ENCODE measurements at places on chromosomes 4 and X. TPM values are rescaled to one million over a fixed set of nuclear protein-coding genes. Genes with fewer than 3 reads are reported as not detected.

The MAGT1 gene
- 44.0 TPM for total RNA-seq

The MTNR1A gene
- not detected for total RNA-seq

The BOD1L1 gene
- total RNA-seq = 37.1 TPM

The SPANXB1 gene
- total RNA-seq = not detected

The CYLC1 gene
- total RNA-seq = not detected

The SLC16A2 gene
- 0.46 TPM for total RNA-seq

The F11 gene
- not detected for total RNA-seq

The PLRG1 gene
- total RNA-seq = 136 TPM

- DNase-seq = no peak
Measured at GRCh38 chrX:23012162-23012561, 12.4 kb downstream of the DDX53 start.

GRCh38 chr4:100736641-100737451, 219.0 kb upstream of the EMCN start:
- no peak for DNase-seq

DNA sequence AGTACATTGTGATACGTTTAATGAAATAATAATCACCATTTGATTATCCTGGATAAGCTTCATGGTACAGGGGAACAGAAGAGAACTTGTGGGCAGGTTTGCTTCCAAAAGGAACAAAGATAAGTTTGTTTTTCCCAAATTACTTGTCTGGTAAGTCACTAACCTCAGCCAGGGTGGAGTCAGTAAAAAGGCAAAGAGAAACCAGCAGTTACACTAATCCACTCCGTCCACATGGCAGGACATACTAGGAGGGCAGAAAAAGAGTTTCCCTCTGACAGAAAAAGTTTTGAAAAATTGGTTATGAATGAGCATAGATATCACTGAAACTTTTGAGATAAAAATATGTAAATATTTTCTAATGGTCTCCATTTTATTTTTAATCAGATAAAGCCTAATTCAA, 285.9 kb downstream of the IL15 start:
- no peak for DNase-seq

DNA sequence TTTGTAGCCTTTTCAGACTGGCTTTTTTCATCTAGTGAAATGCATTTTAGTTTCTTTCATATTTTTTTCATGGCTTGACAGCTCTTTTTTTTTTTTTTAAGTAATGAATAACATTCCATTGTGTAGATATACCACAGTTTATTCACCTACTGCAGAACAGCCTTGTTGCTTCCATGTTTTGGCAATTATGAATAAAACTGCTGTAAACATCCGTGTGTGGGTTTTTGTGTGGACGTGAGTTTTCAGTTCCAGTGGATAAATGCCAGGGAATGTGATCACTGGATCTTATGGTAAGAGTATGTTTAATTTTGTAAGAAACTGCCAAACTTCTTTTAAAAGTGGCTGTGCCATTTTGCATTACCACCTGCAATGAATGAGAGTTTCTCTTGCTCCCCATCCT, 160.8 kb downstream of the SOWAHB start:
- no peak for DNase-seq

GRCh38 chr4:73662709-73663546, 42.7 kb upstream of the RASSF6 start:
- DNase-seq = no peak

- DNase-seq = no peak
Measured at GRCh38 chr4:77710059-77710458, 104.4 kb downstream of the CXCL13 start.

DNA sequence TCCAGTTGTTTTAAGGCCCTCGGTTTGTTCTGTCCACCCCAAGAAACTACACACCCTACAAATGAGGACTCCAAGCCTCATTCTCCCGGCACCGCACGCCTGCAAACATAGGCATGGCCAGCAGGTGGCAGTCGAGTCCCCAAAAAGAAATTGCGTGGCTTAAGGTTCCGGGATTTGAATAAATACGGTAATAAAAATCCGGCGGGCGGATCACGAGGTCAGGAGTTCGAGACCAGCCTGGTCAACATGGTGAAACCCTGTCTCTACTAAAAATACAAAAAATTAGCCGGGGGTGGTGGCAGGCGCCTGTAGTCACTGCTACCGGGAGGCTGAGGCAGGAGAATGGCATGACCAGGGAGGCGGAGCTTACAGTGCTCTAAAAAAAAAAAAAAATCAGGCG, 21.8 kb upstream of the CSF2RA start:
- peak; percentile 72 for DNase-seq

DNA sequence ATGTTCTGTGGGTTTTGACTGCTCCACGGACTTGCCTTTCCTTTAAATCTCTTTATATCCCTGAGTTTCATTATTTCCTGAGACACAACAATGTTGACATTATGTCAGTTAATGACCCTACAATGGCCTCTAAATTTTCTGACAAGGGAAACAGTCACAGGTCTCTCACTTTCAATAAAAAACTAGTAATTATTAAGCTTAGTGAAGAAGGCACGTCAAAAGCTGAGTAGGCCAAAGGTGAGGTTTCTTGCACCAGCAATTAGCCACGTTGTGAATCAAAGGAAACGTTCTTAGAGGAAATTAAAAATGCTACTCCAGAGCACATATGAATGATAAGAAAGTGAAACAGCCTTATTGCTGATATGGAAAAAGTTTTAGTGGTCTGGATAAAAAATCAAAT, 930.2 kb upstream of the GRID2 start:
- DNase-seq = no peak

GRCh38 chr4:122930862-122931261, 8.5 kb upstream of the NUDT6 start:
- no peak for DNase-seq

- DNase-seq = peak; percentile 19
Measured at GRCh38 chr4:153465615-153466080, 512 bp upstream of the TMEM131L start.

- no peak for DNase-seq
Measured at GRCh38 chrX:85109235-85109634, 105.6 kb downstream of the APOOL start.

DNA sequence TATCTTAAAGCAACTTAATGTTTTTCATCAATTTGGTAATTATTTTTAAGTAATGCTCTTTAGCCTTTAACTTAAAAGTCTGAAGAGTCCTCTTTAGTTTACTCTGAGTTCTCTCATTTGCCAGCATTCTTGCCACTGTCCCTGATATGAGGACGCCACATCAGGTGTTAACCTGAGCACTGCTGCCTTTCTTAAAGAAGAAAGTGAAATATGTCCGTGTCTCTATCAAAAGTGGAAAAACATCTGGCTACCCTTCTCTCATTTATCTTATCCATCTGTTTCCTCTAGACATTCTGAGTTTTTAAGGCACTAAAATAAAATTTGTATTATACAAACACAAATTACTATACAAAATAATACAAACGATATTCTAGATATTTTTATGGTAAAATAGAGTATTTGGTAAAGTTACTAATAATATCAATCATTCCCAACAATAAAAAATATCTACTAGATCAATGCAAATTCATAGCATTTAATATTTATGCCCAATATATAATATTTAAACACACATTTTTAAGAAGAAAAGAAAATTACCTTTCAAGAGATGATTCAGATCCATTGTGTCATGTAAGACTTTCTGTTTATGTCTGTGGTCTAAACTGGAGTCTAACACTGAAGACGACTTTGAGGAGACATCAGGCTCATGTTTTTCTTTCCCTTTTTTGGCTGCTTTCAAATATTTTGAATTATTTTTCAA, 14.0 kb downstream of the CFAP97 start:
- DNase-seq = no peak

DNA sequence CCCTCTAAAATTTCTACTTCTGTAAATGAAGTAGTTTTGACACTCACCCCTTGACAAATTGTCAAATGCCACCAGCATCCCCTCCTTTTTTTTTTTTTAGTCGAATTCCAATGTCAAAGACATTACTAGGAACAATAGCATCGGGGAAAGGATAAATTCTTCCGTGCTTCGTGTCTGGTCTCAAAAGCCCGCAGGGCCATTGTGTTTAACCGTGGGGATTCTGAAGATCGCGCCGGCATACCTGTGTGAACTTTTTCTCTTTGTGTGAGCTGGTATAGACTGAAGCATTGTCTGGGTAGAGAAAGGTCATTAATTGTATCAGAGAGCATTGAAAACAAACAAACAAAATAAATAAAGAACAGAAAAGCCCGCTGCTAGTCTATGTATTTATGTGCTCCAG, 313.9 kb downstream of the ASMT start:
- DNase-seq = no peak

- no peak for DNase-seq
Measured at GRCh38 chrX:75361788-75362187, 87.9 kb downstream of the UPRT start.

- no peak for DNase-seq
Measured at GRCh38 chr4:157271166-157271869, 50.8 kb downstream of the GRIA2 start.

DNA sequence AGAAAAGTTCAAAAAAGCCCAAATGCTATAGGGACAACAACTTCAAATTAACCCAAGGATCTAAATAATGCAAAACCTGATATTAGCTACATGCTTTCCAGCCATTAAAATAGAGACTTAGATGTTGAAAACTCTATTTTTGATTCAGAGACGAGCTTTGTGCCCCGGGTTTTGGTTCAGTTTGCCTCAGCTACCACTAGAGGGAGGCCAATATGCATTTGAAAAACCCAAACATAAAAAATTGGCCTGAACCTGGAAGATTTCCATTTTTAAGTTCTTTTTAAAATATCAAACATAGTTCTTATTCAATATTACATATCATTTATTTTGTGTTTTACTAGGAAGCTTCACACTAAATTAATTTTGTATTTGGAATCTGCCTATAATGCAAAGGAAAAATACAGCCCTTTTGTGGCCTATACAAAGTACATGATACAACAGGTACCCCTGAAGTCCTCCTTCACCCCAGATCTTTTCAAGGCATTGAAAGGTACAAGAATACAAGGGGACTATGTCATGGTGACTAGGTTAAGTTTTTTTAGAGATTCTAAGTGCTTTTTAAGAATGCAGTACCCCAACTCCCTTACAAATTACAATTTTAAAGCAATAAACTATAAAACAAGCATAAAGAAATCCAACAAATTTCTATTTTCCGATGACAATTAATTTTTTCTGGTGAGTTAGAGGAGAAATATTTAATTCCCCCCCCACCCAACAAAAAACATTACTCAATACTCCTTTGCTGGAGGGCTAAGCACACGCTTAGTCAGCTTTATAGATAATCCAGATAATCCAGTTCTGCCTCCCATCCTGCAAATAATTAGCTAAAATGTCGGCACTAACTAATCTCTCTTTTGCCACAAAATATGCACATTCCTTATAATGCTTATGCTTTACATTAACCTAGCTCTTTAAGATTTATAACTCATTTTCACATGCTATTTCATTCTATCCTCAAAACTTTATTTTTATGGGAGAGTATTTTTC, 97.7 kb upstream of the PTPN13 start:
- DNase-seq = no peak

GRCh38 chr4:26717332-26717731, 133.4 kb downstream of the TBC1D19 start:
- DNase-seq = no peak

DNA sequence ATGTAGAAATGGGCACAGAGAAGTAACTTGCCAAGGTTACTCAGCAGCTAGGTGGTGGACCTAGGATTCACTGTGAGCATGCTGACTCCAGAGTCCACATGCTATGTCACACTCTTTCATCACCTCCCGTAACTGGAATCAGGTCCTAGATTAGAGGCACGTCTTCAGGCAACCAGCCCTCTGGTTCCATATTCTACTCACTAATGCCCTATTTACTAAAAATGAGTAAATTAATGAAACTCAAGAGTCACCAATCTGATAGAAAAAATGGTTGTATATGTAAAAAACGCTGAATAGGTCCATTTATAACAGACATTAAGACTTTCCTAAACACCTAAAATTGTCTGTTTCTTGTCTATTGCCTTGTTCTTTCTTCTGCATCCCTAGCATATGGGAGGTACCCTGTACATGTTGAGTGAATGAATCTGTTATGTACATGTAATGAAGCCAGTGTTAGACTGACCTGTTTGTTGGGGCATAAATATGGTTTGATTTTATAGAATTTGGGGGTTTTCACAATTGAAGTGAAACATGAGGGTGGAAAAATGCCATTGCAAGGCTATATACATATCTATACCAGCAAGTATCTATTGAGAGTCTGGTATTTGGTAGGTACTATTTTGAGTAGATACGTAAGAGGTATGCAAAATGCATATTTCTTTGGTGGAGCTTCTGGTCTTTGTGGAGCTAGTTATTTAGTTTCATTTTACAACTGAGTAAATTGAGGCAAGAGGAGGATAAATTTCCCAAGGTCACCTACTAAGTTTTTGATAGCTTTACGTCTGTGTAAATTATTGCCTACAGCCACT, 7.5 kb upstream of the RUFY3 start:
- no peak for DNase-seq

DNA sequence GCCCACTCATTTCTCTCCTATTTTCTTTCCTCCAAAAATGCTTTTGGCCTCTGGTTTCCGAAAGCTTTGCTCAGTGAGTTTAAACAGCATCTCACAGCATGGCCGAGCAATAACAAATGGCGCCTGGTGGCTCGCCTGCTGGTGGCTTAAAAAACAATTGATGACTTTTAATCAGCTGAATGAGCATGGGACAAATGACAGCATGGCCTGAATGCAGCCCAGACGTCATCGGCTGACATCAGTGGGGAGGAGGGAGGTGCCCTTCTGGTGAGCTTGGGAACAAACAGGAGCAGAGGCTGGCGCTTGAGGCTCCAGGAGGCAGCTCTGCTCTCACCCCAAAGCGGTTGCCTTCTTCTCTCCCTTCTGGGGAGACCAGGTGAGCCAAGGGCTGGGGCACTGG, 286.4 kb downstream of the BCOR start:
- DNase-seq = no peak

- DNase-seq = no peak
Measured at GRCh38 chr4:140300271-140300970, 73.0 kb upstream of the SCOC start.

DNA sequence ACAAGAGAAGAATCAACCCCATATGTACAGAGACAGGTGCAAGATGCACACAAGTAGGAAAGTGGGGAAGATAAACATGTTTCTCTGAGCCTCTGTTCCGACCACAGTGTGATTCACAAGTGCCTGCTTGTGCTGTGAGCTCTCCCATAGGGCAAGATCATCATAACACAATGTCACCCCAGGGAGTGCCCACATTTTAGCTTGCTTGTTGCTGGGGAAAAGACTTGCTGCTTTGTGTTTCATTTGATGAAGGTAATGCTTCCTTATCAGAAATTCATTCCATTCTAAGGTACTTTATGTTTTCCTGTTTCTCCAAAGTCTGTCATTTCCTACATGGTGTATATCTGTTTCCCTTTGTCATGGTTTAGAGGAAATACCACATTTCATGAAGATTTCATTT, 304.5 kb upstream of the DIPK2B start:
- no peak for DNase-seq

- no peak for DNase-seq
Measured at GRCh38 chr4:176256921-176257320, 12.1 kb downstream of the ASB5 start.

DNA sequence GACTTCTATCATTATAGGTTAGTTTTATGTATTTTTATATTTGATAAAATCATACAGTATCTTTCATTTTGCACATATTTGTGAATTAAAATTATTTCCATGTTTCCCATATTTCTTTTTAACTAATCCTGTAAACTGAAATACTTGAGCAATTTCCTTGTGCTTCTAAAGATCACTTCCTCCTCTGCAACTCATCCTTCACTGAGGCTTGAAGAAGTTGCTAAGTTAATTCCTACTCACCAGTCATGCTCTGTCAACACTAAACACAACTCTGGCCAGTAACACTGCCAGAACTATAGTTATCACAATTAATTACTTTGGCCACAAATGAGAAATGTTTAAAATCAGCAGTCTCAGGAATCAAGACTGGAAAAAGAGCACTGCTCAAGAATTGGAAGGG, 6.7 kb downstream of the SPATA4 start:
- DNase-seq = no peak
